ENCODE measurements at places on chromosomes 16 and 17. TPM values are rescaled to one million over a fixed set of nuclear protein-coding genes. Genes with fewer than 3 reads are reported as not detected.

Gene BCL6B
- total RNA-seq, result 0.36 TPM

Gene KIFC3
- total RNA-seq, result 322 TPM

Gene KRTAP1-5
- 1.2 TPM for total RNA-seq

Gene CSH2
- not detected for total RNA-seq

Gene SCN4A
- total RNA-seq, result not detected

Gene KRTAP4-3
- total RNA-seq, result not detected

Data from MG63 (cell line).